ENCODE measurements at places on chromosomes 16 and 17. TPM values are rescaled to one million over a fixed set of nuclear protein-coding genes. Genes with fewer than 3 reads are reported as not detected.

DNA sequence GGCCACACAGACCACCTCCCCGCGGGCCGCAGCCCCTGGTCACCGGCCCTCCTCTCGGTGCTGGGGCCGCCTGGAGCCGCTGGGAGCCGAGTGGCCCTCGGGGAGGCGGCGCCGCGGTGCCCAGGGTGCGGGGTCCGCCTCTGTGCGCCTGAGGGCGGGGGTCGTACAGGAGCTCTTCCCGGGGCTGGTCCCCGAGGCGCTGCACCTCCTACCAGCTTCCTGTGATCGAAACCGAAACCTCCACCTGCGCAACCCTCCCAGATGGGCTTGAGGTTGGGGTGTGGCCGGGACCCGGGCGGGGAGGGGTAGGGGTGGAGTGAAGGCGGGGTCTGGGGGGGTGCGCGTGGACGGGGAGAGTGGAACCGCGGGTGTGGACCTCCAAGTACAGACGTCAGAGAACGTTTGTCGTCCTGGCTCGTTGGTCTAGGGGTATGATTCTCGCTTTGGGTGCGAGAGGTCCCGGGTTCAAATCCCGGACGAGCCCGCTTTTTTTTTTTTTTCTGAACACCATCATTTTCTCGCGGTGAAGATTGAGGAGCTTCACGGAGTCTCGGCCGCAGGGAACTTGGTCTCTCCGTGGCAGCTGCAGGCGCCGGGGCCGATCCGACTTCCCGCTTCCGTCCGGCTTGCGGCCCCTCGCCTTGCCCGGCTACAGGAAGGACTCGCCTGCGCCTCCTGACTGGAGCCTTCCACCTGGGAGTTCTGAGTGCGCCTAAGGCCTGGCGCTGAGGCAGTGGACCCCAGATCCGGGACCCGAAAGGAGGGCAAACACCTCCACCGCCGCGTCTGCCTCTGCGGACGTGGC lies 23.9 kb downstream of the ZNF213 start:
- DNase-seq: peak; percentile 94

DNA sequence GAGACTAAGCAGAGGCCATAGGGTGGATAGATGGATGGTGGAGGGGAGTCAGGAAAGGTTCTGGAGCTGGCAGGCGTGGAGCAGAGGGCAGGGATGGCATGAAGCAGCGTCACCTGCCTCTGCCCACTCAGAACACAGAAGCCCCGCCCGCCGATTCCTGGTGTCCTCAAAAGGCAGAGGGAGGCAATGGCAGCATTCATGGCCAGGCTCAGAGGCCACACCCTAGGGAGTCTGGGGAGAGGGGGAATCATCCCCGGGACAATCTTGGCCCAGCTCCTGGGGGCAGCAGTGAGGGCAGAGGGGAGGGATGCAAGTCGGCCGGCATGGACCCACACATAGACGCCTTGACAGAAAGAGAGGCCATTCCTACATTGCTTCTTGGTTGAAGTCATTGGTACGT lies 60.7 kb upstream of the CACNG4 start:
- no peak for DNase-seq

TPSD1 gene
- not detected for total RNA-seq

DNA sequence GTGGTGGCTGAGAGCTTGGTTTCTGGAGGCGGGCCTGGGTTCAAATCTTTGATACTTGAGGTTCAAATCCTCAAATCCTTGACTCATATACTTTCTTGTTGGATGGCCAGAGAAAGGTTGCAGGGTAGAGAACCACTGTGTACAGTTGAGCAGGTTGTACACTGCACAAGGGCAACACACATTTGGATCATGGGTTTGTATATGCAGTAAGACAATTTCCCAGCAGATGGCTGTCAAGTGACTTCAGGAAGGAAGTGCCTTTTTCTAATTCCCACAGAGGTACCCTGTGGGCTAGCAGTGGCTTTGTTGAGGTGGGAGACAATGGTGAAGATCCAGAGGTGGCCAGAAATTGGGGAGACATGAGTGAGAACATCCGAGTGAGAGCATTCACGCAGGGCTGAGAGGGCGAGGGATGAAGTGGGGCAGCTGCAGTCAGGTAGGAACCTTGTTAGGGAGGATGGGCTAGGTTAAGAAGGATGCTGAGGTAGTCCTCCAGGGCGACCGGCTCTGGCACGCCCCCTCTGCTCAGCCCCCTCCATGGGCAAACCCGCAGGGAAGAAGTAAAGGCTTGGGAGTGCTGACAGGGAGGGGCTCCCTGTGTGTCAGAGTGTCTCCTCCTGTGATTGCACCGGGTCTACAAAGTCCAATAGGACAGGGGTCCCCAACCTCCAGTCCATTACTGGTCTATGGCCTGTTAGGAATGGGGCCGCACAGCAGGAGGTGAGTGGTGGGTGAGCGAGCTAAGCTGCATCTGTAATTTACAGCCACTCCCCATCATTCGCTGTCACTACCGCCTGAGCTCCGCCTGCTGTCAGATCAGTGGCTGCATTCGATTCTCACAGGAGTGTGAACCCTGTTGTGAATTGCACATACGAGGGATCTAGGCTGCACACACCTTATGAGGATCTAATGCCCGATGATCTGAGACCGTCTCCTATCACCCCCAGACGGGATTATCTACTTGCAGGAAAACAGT lies 2.7 kb downstream of the C16orf89 start:
- no peak for DNase-seq

Measured in osteocyte (in vitro differentiated cells).